ENCODE measurements at places on chromosomes 4 and X.
A peak's percentile ranks its signal among the peaks of the same experiment; 100 is the strongest.

- DNase-seq, result no peak
Observed at GRCh38 chr4:140315970-140316369, 57.5 kb upstream of the SCOC start.

DNA sequence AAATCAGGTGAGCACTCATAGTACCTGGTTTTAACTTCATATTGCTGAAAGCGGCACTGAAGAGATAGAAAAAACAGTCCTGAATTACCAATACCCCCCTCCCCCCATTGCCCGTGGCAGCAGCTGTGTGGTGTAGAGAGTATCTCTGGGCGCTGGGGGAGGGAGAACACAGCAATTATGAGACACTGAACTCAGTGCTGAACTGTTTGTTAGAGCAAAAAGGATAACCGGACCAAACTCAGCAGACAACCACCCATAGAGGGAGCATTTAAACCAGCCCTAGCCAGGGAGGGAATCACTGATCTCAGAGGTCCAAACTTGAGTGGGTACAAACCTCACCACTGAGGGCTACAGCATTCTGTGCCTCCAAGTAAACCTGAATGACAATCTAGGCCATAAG, 457.4 kb upstream of the TEX13C start:
- no peak for DNase-seq

DNA sequence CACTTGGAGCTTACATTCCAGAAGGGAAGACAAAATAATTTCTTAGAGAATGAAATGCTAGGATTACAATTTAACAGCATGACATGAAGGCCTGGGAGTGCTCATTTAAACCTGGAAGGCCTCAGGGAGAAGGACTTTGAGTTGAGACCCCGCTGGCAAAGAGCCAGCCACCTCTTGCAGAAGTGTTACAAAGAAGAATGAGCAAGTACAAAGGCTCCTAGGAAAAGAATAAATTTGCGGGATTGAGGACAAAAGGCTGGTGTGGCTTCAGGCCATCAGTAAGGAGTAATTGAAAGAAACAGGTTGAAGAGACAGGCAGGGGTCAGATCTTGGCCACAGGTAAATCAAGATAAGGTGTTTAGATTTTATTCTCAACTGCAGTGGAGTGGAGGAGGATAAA, 3.1 kb upstream of the ELOVL6 start:
- no peak for DNase-seq

- DNase-seq, result no peak
Observed at GRCh38 chr4:120769227-120769626, 153.3 kb downstream of the PRDM5 start.

DNA sequence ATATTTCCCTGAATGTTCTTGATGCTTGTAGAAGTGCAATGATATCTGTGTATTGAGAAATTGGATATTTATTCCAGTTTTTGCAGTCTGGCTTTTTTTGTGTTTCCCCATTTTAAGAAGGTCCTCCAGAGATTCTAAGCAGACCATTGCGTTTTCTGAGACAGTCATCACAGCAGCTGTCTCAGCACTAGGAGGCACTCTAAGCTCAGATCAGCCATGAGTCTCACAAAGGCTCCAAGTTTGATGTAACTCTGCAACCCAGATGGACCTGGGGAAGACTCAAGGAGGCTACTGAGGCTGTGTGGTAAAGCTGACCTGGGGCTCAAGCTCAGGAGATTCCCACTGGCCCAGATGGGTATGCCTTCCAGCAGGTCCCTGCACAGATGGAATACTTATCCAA, 89.3 kb upstream of the CYLC1 start:
- DNase-seq, result no peak

- no peak for DNase-seq
Observed at GRCh38 chr4:10007436-10007740, 13.9 kb downstream of the SLC2A9 start.

GRCh38 chr4:143437937-143438336, 75.6 kb upstream of the SMARCA5 start:
- DNase-seq, result no peak

DNA sequence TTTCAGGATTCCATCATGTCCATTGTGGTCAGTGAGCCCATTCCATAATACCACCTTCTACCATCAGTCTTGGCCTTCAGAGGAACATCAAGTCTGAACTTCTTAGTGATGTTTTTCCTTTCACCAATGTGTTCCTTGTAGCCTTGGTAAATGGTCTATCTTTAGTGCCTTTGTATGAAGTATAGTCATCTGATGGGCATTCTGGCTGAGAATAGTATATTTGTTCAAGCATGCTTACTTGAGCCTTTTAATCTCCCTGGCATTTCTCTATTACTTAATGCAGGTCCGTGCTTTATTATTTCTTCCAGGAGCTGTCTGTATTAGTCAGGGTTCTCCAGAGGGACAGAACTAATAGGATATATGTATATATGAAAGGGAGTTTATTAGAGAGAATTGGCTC, 99.7 kb downstream of the TLL1 start:
- DNase-seq, result no peak

DNA sequence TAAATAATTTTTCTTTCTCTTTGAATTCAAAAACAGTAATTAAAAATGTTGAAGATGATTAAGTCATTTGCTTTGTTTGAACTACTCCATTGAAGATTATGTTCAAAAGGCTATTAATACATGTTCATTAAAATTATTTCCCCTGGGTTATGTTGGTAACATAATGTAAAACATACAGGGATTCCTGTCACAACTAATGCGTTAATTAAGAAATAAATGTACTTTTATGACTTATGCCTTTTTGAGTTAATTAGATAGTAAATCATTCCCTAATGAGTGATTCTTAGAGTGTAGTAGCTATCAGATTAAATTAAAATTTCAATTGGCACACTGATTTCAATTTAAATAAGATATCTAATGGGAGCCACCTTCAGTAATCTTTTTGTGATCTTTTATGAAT, 549.1 kb downstream of the ANKRD50 start:
- no peak for DNase-seq

DNA sequence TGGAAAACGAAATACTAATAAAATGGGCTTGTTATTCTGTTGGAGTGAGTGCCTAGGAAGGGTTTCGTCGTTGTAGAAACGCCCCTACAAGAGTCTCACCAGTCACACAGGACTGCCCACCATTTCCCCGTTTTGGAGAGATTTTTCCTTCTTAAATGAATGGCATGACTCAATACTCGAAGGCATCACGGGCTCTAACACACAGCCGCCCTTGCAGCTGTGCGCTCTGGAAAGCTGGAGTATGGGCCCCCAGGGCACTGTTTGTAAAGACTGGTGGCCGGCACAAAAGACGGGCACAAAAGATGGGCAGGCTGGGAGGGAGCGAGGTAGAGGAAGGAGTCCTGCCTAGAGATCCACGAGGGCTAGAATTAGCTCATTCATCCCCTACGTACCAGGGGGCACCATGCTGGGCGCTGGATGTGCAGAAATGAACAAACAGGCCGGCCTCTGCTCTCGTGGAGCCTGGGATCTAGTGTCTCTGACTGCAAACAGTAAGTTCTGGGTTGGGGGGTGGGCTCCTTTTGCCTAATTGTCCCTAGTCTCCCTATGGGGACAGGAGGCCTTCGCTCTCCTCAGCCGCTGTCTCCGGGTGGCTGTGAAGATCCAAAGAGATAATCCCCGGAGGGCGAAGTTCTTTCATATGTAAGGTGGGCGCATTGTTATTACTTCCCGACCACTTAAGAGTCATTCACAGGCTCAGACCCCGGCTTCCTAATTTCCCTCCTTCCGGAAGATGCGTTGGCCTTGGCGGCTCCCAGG, 1.0 kb upstream of the SFRP2 start:
- no peak for DNase-seq

GRCh38 chr4:152630324-152630723, 49.5 kb downstream of the TMEM154 start:
- no peak for DNase-seq

DNA sequence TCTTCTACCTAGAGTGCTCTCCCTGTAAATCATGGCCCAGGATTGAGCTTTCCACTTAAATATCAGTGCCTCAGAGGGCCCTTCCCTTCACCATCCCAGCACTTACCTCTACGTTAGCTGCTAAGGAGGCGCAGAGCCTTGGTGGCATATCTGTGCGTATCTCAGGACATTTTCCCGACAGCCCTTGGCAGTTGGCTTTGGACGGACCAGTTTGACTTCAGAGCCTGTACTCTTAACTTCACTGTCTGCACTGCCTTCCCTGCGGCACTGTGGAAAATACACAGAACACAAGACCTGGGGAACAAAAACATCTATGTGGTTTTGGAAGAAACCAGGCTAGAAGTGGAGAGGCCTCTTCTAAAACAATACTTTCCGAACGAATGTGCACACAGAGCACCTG, 2.4 kb downstream of the TADA2B start:
- DNase-seq, result no peak

- no peak for DNase-seq
Observed at GRCh38 chr4:15930314-15930713, 8.2 kb downstream of the FGFBP1 start.

DNA sequence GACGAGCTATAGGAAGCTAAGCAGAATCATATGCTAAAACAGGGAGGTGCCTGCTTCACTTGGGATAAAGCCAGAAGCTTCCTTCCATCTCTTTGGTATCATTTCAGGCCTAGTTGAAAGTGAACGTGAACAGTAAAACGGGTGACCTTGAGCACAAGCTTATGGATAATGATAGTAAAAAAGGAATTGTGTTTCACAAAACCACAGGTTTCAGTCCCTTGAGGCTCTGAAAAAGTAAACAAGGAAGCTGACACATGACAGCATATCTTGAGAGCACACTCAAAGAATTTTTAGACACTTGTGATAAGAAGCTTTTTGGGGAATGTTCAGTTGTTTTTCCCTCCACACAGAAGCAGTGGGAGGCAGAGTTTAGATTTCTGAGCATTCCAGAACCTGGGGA, 286.1 kb downstream of the DCHS2 start:
- DNase-seq, result no peak

GRCh38 chrX:99078301-99078700, 1331.8 kb downstream of the PCDH19 start:
- no peak for DNase-seq

- peak; percentile 17 for DNase-seq
Observed at GRCh38 chrX:4588056-4588455, 874.6 kb upstream of the PRKX start.

- DNase-seq, result no peak
Observed at GRCh38 chr4:42411803-42412202, 14.5 kb downstream of the SHISA3 start.

DNA sequence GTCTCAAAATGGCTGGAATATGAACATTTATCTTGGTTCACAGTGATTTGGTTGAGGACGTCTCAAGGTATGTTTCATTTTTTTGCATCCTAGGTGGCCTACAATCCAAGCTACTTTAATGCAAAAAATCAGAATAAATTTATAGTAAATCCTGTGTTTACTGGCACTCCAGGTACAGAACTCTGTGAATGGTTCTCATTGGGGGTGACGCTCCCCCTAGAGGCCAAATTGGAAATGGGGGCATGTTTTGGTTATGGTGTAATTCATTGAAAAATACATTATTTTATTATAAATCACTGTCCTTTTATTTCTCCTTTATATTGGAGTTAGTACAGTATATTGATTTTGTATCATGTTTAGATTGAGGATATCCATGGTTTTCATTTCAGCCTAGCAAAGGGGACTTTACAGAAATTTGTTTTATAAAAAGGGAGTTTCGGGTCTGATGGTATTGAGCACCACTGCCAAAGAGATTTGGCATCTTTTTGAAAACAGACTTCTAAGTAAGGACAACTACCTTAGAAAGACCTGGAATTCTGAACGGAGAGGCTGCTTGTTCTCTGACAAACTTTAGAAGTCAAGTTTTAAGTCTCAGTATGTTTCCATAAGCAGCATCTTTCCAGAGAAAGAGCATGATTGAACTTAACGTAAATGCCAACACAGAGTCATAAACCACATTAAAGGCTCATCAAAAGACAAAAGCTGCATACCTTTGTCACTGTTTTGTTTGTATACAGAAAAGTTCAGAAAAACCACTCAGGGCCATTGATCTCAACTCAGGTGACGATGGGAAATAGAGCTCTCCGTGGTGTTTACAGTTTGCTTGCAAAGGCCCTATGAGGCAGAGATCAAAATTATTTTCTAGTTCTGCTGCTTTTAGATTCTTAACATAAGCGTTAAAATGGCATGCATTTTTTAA, 19.4 kb downstream of the MTM1 start:
- peak; percentile 17 for DNase-seq

DNA sequence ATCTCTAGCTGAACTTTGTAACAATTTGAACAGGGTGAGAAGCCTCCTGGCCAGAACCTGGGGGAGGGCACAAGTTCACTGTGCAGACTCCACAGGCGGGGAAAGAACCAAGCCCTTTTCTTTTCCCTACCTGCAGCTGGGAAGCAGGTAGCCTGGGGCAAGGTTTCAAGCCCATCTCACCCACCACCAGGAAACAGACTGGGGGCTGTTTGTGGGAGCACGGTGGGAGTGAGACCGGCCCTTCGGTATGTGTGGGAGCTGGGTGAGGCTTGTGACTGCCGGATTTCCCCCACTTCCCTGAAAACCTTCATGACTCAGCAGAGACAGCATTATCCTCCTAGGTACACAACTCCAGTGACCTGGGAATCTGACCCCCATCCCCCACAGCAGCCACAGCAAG, 211.7 kb downstream of the ZNF674 start:
- no peak for DNase-seq

DNA sequence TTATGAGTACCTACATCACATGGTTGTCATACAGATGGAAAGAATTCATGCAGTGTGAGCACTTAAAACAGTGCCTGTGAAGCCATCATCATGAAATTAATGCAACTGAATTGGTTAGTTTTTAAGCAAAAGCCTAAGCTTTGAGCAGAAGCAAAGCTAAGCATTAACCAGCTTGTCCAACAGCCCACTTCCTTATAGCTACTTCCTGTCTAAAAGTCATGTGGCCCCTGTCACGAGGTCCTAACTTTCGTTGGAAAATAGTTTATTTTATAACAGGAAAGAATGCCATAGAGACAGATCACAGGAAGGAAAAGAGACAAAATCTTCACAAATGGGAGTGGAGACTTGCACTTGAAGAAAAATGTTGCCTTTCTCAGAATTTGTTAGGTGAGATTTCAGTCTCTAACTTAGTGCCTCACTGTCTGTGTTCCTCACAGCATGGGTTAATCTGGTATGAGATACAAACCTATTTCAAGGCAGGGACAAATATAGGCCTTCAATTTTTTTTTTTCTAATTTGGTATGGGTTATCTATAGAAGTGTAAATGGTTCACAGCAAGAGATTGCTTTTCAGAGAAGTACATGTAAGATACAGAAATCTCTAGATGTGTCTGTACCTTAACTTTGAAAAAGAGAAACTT, 27.7 kb upstream of the VCX start:
- DNase-seq, result no peak

DNA sequence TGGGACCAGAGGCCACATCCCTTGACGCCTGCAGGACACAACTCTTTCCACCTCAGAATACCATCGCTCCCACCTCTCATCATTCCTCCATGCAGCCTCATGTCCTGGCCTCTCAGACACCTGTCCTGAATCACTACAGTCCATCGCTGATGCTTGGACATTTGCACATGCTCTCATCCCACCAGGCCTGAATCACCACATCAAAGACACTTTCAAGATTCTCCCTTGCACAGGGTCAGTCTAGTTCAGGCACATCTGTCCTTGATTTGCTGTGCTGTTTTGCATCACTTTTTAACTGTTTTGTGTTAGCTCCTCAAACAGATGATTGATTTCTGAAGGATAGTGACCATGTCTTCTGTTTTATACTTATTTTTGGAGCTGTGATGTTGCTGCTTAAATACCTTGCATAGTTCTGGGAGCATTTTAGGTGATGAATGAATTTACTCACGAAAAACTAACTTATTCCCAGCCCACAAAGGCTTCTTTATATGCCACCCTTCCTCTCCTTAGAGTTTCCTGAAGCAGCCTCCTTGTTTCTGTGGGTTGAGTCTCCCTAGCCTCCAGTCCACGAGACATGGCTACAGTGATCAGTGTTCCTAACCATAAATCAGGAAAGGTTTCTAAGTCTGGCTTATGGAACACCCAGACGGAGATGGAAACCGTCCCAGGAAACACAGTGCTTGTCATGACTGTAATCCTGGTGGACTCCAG, 2.6 kb downstream of the FAM114A1 start:
- DNase-seq, result no peak
